ENCODE measurements at places on chromosomes 1 and 21.

DNA sequence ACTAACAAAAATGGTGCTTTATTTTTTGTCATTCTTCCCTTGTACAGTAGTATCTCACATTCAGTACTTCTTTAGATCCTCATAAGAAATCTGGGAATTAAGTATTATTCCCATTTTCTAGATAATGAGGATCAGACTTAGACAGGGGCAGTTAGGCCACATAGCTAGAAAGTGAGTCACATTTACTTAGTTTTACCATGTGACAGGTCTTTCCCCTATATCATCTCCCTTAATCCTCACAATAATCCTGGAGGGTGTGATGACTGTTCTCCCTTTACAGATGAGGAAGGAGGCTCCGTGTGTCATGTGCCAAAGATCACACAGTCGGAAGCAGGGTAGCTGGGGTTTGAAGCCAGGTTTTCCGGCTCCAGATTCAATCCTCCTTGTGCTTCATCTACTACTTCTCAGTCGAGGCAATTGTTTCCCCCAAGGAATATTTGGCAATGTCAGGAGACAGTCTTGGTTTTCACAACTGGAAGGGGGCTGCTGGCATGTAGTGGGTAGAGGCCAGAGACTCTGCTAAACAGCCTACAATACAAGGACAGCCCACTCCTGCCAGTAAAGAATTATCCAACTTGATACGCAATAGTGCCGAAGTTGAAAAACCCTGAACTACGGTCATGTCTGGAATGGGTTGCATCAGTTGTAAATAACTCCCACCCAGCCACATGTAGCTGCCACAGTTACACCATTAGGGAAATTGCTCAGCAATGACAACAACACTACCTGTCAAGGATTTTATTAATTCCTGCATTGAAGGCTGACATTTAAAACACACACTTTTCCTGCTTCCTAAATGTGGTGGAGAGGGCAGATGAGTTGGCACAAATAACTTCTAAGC, 54.5 kb downstream of the C8B start:
- DNase-seq, result no peak

- no peak for DNase-seq
Measured at GRCh38 chr1:204065174-204065985, 7.5 kb upstream of the SOX13 start.

GRCh38 chr1:6396998-6397397, 3.4 kb upstream of the ACOT7 start:
- no peak for DNase-seq

- no peak for DNase-seq
Measured at GRCh38 chr1:94940738-94941137, 13.8 kb upstream of the CNN3 start.
